ENCODE measurements at places on chromosomes 12 and 14. TPM values are rescaled to one million over a fixed set of nuclear protein-coding genes. Genes with fewer than 3 reads are reported as not detected.

- no peak overlapping the region for H3K4me3 ChIP-seq
- no peak for DNase-seq
- H3K27me3 ChIP-seq: no peaks in the 10 kb centered on the region
- peaks cover 1% of the 10 kb centered on the region for H3K4me1 ChIP-seq
Observed at GRCh38 chr12:91889059-91889458, 256.6 kb downstream of the BTG1 start.

DNA sequence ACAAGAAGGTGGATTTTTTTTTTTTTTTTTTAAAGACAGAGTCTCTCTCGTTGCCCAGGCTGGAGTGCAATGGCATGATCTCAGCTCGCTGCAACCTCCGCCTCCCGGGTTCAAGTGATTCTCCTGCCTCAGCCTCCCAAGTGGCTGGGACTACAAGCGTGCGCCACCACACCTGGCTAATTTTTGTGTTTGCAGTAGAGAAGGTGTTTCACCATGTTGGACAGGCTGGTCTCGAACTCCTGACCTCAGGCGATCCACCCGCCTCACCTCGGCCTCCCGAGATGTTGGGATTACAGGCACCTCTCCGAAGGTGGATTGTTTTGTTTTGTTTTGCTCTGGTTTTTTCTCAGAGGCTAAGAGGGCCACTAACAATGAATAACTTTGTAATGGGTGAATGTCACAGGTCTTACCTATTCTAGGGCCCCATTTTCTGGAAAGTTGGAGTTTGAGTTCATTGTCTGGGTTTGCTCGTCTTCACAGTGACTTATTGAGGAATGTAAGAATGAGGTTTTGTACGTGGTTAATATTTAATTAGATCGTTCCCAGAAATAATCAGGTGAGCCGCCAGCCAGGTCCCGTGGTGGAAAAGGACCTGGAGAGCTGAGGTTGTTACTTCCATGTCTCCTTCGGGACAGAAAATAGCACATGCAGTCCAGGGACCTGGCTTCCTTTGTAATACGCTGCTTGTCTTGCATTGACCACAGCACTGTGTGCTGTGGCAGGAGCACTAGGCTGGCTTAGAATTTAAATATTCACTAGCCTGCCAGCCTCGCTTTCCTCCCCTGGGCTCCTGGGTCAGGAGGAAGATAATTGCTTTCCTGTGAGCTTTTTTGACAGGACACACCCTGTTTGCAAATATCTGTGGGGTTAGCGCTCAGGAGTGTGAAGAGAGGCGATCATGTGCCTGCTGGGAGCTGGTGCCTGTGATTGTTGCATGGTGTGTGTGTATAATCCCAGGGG lies 2.3 kb downstream of the HIP1R start:
- peak overlapping the region; percentile 51 for H3K27ac ChIP-seq
- peaks cover 13% of the 10 kb centered on the region for H3K27me3 ChIP-seq
- peaks cover 29% of the 10 kb centered on the region for H3K4me1 ChIP-seq
- no peak for DNase-seq
- H3K36me3 ChIP-seq: no peaks in the 10 kb centered on the region
- peak overlapping the region; percentile 96 for H3K4me3 ChIP-seq

DNA sequence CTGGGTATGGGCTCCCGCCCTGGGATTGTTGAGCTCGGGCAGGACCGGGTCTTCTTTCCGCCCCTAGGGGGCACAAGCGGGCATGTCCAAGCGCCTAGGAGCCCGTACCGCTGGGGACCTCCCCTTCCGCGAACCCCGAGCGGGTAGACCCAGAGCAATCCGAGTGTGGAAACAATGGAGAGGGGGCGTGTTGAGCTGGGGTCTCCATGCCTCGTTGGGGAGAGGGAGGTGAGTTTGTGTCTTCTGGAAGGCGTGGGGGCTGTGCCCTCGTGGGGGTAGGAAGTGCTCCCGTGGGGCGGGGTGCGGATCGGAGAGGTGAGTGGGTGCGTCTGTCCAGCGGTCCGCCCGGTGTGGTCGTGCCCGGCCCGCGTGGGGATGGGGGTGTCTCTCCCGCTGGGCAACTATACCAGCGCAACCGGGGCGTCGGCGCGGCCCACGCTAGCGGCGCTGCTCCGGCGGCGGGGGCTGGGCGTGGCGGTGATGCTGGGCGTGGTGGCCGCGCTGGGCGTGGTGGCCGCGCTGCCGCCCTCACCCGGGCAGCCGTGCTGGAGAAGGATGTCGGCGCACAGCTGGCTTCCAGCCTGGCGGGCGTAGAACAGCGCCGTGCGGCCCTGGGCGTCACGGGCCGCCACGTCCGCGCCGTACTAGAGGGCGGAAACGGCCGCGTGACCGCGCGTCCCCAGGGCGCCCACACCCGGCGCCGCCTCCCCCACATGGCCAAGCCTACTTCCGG lies 12.2 kb downstream of the AGAP2 start:
- peak overlapping the region; percentile 26 for H3K27ac ChIP-seq
- no peak for DNase-seq
- peaks cover 9% of the 10 kb centered on the region for H3K4me1 ChIP-seq
- no peaks in the 10 kb centered on the region for H3K27me3 ChIP-seq

GRCh38 chr14:66483322-66483721 lies 2.8 kb upstream of the CCDC196 start:
- DNase-seq: no peak
- H3K27me3 ChIP-seq: no peaks in the 10 kb centered on the region
- H3K36me3 ChIP-seq: no peaks in the 10 kb centered on the region
- peaks cover 5% of the 10 kb centered on the region for H3K4me1 ChIP-seq
- no peak overlapping the region for H3K4me3 ChIP-seq

GRCh38 chr12:128056136-128056801 lies 210.7 kb upstream of the TMEM132C start:
- no peaks in the 10 kb centered on the region for H3K4me1 ChIP-seq
- no peak overlapping the region for H3K4me3 ChIP-seq
- no peak for DNase-seq
- H3K36me3 ChIP-seq: no peaks in the 10 kb centered on the region

DNA sequence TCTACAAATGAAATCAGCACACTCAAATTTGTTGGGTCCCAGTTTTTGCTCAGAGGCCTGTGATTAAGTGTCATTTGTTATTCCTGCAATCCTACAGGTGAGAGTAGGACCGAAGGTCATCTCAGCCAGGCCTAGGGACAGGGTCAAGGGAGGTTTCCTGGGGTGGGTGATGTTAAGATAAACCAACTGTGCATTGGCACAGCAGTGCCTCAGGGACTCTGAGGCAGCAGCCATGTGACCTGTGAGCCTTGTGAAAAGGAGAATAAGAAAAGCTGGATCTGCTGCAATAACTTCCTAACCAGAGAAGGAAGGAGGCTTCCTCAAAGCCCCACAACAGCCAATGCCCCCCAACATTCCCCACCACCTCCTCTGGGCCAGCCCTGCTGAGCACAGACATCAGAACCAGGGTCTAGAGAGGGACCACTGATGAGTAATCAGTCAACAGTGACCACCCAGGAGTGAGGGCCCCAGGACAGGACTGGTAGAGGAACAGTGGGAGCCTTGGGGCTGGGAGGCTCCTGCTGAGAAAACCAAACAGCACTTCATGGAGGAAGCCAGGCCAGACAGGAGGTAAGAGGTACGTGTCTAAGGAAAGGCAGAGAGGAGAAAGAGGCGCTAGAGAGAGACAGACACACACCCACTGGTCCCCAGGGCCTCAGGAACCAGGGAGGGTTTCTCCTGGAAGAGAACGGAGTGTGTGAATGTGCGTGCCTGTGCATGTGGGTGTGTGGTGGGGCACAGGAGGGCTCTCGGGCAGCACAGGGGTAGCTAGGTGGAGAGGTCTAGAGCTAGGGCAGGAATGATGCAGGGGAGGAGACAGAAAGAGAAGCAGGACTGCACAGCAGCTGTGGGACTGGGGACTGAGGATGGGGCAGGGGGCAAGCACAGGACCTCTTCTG lies 82.4 kb downstream of the ITPK1 start:
- no peaks in the 10 kb centered on the region for H3K27me3 ChIP-seq
- peak overlapping the region; percentile 94 for H3K27ac ChIP-seq
- peak overlapping the region; percentile 80 for H3K4me3 ChIP-seq
- DNase-seq: no peak
- peaks cover 3% of the 10 kb centered on the region for H3K36me3 ChIP-seq

Gene CLEC9A
- total RNA-seq: not detected

Gene CLEC4E
- not detected for total RNA-seq

Gene C12orf43
- total RNA-seq: 15.7 TPM

Gene FBLN5
- 2.4 TPM for total RNA-seq
